ENCODE measurements at places on chromosomes 12 and 14.

GRCh38 chr14:77189479-77189878 lies 7.9 kb downstream of the TMEM63C start:
- DNase-seq: no peak

GRCh38 chr14:34283590-34283989 lies 178.4 kb downstream of the SPTSSA start:
- no peak for DNase-seq

- no peak for DNase-seq
These were observed 152.1 kb downstream of the GALC start for GRCh38 chr14:87840906-87841305.

- DNase-seq: no peak
These were observed 175.0 kb upstream of the SYT10 start for GRCh38 chr12:33614630-33615029.

DNA sequence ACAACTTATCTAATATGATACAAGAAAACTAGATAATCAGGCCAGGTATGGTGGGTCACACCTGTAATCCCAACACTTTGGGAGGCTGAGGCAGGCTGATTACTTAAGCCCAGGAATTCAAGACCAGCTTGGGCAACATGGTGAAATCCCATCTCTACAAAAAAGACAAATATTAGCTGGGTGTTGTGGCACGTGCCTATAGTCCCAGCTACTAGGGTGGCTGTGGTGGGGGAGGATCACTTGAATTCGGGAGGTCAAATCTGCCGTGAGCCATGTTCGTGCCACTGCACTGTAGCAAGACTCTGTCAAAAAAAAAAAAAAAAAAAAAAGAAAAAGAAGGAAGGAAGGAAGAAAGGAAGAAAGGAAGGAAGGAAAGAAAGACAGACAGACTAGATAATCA lies 27.0 kb downstream of the ZCRB1 start:
- no peak for DNase-seq

- peak; percentile 65 for DNase-seq
These were observed 1.0 kb downstream of the IGFBP6 start for GRCh38 chr12:53098354-53098981.

- DNase-seq: no peak
These were observed 16.3 kb upstream of the IRF2BPL start for GRCh38 chr14:77044783-77045237.

GRCh38 chr12:119783787-119784186 lies 93.3 kb downstream of the CIT start:
- DNase-seq: no peak

DNA sequence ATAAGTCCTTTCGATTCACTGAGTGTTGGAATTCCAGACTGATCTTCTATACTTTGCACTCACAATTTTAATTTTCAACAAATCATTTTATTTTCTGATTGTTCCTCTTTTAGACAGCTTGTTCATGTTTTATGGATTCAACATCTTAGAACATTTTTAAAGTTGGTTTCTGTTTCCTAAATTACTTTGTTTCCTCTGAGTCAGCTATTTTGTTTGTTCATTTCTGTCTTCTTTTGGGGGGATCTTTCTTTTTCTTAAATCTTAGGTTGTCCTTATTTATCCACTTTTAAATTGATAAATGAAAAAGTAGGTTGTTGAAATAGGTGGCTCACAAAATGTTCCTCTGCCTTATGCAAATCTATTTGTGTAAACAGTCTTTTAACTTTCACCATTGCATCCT lies 160.0 kb downstream of the GALC start:
- no peak for DNase-seq

- DNase-seq: no peak
These were observed 14.5 kb downstream of the CCDC198 start for GRCh38 chr14:57479197-57479596.

GRCh38 chr12:53675701-53676607 lies at the start of gene ATP5MC2:
Gene ATP5MC2 (minus strand): TSS chr12:53676083. CDS start chr12:53672614, 3,469 bp downstream.
- peak; percentile 99 for DNase-seq

DNA sequence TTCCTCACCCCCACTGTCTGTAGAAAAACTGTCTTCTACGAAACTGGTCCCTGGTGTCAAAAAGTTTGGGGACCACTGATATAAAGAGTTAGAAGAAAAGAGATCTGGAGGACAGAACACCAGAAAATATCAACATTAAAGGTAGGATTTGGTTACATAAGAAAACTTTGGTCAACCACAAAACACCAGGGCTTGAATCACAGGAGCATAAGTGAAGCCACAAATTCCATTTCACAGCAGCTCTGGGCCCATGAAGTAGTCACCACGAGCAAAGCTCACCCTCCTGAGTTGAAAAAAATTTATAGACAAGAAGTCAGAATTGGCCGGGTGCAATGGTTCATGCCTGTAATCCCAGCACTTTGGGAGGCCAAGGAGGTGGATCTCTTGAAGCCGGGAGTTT lies 19.4 kb downstream of the RALGAPA1 start:
- no peak for DNase-seq

- no peak for DNase-seq
These were observed 6.1 kb upstream of the KRAS start for GRCh38 chr12:25256826-25257225.
